ENCODE measurements at places on chromosomes 5 and 9.
A peak's percentile ranks its signal among the peaks of the same experiment; 100 is the strongest.

DNA sequence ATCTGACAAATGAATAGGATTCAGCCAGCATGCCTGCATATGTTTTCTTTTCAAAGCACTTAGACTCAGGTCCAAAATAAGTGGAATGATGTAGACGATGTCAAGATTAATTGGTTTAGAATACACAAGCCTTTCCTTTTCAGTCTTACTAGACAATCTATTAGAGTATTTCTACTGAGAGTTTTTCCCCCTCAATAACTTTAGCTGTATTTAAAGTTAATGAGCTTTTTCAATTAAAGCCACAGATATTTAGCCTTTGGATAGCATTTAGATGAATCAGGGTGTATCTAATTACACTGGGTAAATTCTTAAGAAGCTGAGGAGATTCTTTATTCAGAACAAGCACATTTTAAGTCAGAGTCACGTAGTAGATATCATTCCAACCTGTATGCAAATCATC lies 198.7 kb upstream of the MPDZ start:
- peak; percentile 33 for DNase-seq

GRCh38 chr5:168844922-168845296 lies 265.7 kb upstream of the PANK3 start:
- DNase-seq = no peak

DNA sequence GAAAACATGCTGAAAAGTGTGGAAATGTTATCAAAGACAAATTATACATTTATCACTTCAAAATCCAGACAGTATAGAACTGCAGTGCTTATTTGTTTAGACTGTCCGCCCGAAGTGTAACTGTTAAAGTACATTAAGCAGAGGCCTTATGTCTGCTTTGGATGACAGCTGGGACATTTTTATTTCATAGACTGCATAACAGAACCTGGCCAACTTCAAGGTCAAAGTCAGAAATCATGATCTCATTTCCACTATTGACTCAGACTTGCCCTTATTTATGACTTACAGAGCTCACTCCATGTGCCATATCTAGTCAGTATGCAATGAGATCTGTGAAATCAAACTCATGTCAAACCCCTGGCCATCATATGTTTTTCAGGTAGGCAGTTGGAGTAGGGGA lies 87.7 kb downstream of the RAB3C start:
- no peak for DNase-seq

- DNase-seq = peak; percentile 24
Measured at GRCh38 chr9:87275047-87275725, 222.5 kb upstream of the DAPK1 start.

- no peak for DNase-seq
Measured at GRCh38 chr9:106861640-106862109, 1.3 kb upstream of the ZNF462 start.

DNA sequence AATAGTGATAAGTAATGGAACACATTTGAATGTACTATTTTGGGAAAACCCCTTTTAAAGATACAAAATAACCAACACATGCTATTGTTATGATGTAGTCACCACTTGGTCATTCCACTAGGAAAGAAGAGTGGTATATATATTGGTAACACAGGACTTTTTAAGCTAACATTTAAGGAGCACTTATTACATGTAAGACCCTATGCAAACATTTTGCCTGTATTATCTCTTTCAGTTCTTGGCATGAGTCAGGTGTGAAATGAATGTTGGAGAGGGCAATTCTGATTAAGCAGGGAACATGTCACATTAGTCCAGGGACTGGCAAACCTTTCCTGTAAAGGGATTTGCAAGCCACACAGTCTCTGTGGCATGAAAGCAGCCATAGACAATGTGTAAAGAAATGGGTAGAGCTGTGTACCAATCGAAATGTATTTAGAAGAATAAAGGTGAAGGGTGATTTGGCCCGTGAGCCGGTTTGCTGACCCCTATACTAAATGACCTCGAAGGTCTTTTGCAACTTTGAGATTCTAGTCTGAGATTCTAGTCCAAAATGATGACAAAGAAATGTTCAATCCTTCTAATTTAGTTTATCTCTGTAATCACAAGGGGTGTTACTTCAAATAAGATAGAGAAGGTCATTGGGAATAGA lies 15.3 kb downstream of the ABLIM3 start:
- no peak for DNase-seq

- peak; percentile 8 for DNase-seq
Measured at GRCh38 chr9:75146229-75146628, 57.9 kb downstream of the OSTF1 start.

- DNase-seq = peak; percentile 20
Measured at GRCh38 chr5:33558489-33558888, 117.7 kb downstream of the TARS1 start.

DNA sequence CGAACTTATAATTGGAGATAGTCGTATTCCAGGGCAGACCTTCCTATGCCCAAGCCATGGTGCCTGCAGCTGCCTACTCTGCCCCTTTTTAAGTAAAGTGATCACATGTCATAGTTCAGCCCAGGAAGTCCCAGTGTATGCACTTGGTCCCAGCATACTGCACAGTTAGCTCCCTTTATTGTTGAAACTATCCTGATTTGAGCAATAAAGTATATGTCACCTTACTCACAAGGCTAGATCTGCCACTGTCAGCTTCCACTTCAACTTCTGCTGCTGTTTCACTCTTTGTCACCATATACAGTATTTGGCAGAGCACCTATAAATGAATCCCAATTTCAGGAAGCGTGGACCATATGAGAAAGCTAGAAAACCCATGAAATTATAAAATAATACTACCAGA lies 103.8 kb upstream of the PTGER4 start:
- DNase-seq = no peak

DNA sequence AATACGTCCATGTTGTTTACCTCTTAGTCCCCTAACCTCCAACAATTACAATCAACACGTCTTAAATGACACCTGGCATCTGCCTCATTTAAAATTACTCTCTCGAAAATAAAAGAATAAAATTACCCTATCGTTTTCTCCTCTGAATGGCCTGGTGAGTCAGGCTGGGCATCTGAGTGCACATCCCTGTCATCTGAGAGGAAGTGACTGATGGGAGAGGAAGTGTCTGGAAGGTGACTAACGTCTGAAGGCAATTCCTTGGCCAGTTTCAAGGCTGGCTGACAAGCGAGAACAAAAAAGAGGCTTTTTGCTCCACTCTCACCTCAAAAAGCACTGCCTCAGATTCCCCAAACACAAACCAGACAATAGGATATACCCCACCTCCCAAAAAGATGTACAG lies 57.7 kb downstream of the MAPKAP1 start:
- DNase-seq = peak; percentile 59

DNA sequence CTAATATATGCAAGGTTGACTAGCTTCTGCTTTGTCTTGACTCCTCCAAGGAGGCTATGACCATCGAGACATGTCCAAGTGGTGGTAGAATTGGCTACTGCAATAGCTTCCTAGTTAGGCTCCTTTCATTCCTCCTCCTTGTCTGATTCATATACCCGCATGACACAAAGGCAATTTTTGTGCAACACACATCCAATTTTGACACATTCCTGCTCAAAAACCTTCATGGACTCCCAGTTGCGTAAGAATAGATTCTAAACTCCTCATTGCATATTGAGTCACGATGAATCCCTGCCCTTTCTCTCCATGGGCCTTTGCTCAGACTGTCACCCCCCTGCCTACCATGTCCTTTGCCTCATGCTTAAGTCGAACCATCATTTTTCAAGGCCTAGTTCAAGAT lies 344.5 kb downstream of the ACTL7B start:
- DNase-seq = peak; percentile 87

DNA sequence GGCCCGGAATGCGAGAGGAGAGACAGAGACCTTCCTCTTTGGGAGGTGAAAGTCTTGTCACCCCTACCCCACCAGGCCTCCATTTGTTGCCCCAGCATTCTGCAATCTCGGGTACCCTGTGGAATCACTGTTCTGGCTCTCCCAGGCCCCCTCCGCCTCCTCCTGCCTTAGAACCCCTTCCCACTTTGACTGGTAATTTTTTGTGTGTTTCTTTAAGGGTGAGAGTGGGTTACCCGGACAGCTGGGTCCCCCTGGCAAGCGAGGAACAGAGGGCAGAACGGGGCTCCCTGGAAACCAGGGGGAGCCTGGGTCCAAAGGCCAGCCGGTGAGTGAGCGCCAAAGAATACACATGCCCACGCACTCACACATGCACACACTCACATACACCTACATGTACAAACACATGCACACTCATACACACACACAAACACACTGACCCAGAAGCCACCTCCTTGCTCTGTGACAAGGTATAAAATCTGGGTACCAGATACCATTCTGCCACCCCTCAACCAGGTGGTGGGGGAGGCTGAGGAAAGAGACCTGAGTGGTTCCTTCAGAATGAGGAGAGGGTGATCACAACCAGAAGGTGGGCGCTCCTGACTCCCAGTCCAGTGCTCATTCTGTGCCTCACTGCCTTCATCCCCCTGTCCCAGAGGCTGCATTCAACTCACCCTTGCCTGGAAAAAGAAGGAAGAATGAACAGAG lies 30.9 kb upstream of the ORM1 start:
- DNase-seq = no peak

GRCh38 chr9:118422508-118422907 lies 718.3 kb downstream of the TLR4 start:
- no peak for DNase-seq

GRCh38 chr5:68542207-68542606 lies 326.7 kb downstream of the PIK3R1 start:
- DNase-seq = no peak

DNA sequence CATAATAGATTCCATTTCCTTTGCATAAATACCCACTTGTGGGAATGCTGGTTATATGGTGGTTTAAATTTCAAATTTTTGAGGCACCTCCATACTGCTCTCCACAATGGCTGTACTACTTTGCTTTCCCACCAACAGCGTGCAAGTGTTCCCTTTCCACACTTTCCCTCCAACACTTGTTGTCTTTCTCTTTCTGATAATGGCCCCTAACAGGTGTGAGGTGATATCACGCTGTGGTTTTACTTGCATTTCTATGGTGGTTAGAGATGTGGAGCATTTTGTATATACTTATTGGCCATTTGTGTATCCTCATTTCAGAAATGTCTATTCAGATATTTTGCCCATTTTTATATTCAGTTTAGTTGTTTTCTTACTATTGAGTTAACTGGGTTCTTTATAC lies 34.6 kb downstream of the CTSL start:
- DNase-seq = no peak

DNA sequence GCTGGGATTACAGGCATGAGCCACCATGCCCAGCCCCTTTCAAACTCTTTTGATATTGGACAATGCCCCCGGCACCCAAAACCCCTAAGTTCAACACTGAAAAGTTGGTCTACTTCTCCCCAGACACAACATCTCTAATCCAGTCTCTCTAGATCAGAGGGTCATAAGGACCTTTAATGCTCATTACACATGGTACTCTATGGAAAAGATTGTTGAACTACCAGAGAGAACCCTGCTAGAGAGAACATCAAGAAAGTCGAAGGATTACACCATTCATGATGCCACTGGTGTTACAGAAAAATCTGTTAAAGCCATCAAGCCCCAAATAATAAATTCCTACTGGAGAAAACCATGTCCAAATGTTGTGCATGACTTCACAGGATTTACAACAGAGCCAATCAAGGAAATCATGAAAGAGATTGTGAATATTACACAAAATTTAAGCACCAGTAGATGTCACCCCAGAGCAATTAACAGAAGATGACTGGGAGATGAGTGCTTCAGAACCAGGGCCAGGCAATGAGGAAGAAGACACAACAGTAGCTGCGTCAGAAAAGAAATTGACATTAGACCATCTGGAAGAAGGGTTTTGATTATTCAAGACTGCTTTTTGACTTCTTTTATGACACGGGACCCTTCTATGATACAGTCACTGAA lies 28.3 kb upstream of the NIPAL4 start:
- peak; percentile 46 for DNase-seq

DNA sequence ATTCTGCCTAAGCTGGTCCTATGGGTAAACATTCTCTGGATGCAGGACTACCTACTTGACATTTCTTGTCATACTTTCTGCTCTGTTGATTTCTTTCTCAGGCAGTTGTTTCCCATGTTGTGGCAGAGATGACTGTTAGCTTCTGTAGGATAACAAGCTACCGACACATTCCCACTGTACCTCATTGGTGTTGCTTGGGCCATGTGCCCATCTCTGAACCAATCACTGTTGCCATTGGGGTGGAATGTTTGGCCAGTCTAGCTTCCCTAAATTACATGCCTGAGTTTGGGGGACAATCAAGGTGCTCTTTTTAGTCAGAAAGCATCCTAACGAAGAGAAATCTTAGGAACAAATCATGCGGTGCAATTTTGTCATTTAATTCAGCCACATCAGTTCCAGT lies 212.0 kb downstream of the KDM4C start:
- no peak for DNase-seq

- DNase-seq = no peak
Measured at GRCh38 chr5:119451561-119451960, 736 bp upstream of the HSD17B4 start.

DNA sequence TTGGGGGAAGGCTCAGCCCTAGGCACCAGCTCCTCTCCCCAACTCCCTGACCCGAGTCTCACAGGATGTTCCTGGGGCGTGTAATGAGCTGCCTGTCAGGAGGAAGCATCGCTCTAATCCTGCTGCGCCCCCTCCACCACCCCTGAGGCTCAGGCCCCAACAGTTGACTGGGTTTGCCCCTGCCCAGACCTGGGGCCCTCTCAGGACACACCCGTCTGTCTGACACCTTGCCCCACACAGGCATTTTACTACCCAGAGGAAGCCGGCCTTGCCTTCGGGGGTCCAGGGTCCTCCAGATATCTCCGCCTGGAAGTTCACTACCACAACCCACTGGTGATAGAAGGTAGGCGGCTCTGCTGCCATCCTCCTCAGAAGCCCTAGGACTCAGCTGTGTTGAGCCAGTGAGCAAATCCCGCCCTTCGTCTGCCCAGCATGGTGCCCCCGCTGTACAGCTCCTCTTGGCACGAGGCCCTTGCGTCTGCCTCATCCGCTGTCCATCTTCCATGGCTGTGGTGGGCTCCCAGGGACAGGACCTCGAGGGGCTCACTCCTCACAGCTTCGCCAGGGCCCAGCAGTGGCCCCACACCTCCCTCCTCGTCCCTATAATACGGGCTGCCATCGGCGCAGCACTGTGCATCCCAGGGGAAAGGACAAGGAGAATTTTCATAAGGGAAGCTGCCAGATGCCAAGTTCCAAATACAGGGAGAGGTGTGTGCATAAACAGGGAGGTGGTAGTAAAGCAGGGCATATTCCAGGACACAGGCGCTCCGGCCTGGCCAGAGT lies 8.0 kb downstream of the DBH start:
- DNase-seq = no peak

Data from fibroblast of gingiva (primary cell).